ENCODE measurements at places on chromosomes 7 and 10. TPM values are rescaled to one million over a fixed set of nuclear protein-coding genes. Genes with fewer than 3 reads are reported as not detected.

The SFRP5 gene
- not detected for total RNA-seq

The GALNT17 gene
- 0.13 TPM for total RNA-seq

The EBLN1 gene
- total RNA-seq: not detected

The SLC29A4 gene
- total RNA-seq: 6.5 TPM

The PTPRN2 gene
- 0.26 TPM for total RNA-seq

The CPVL gene
- 0.20 TPM for total RNA-seq

The GPR158 gene
- total RNA-seq: 0.33 TPM

The TMEM140 gene
- total RNA-seq: 17.7 TPM

The FOXI2 gene
- total RNA-seq: not detected

The VGF gene
- 0.26 TPM for total RNA-seq

The PLXNA4 gene
- 29.5 TPM for total RNA-seq

The RBM20 gene
- total RNA-seq: 2.4 TPM

The WDR86 gene
- 0.26 TPM for total RNA-seq

The MRLN gene
- total RNA-seq: not detected

The TMEM178B gene
- total RNA-seq: 2.3 TPM

The ACTL6B gene
- total RNA-seq: not detected

The HIPK2 gene
- total RNA-seq: 37.1 TPM
